ENCODE measurements at places on chromosomes 2 and 18.

- DNase-seq = no peak
These were observed 177.7 kb downstream of the INSIG2 start for GRCh38 chr2:118265873-118266455.

DNA sequence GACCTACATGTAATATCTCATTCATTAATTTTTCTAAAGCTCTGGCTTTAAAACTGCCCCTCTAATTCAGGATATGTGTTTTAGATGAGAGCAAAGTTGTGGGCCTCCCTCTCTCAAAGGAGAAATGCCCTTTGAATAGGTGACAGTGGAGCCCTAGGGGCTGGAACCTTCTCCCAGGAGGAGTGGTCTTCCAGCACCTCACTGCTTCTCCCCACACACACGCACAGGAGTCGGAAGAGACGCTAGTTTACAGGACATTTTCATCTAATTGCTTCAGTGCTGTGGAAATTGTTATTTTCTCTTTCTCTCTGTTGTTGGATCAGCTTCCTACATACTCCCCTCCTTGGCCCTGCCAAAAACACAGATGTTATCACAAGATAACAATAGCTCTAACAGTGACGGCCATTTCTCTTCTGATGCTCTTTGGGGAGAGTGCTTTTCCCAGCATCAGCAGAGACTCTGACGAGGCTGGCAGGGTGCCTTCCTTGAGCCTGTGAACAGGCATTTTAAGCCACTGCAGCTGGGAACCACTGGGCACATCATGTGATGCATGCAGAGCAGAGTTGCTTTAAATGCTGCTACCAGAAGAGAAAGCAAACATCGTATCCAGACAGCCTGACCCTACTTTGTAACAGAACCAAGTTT lies 209.4 kb upstream of the SP5 start:
- no peak for DNase-seq

- no peak for DNase-seq
These were observed 39.4 kb downstream of the EFR3B start for GRCh38 chr2:25081237-25081790.

GRCh38 chr2:181306785-181307184 lies 150.4 kb upstream of the ITGA4 start:
- DNase-seq = peak; percentile 14

DNA sequence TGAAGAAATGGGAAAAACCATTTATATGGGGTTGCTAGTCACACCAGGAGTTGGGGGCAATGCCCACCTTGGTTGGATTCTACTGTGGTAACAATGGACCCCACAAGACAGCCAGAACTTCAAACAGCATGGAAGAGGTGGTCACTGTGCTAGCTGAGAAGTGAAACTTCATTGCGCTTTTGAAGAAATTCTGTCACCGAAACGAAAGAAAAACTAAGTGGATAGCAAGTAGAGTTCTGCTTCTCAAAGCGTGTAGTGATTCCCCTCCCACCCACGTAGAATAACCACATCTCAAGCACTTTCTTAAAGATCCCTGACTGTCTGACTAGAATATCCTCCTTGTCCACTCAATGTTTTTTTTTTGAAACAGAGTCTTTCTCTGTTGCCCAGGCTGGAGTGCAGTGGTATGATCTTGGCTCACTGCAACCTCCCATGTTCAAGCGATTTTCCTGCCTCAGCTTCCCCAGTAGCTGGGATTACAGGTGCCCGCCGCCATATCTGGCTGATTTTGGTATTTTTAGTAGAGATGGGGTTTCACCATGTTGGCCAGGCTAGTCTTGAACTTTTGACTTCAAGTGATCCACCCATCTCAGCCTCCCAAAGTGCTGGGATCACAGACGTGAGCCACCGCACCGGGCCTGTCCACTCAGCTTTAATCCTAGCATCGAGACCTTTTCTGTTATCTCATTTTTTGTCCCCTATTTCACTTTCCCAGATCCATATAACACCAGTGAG lies 30.1 kb upstream of the CCL20 start:
- DNase-seq = no peak

- no peak for DNase-seq
These were observed 2.3 kb downstream of the CPS1 start for GRCh38 chr2:210558708-210559107.

DNA sequence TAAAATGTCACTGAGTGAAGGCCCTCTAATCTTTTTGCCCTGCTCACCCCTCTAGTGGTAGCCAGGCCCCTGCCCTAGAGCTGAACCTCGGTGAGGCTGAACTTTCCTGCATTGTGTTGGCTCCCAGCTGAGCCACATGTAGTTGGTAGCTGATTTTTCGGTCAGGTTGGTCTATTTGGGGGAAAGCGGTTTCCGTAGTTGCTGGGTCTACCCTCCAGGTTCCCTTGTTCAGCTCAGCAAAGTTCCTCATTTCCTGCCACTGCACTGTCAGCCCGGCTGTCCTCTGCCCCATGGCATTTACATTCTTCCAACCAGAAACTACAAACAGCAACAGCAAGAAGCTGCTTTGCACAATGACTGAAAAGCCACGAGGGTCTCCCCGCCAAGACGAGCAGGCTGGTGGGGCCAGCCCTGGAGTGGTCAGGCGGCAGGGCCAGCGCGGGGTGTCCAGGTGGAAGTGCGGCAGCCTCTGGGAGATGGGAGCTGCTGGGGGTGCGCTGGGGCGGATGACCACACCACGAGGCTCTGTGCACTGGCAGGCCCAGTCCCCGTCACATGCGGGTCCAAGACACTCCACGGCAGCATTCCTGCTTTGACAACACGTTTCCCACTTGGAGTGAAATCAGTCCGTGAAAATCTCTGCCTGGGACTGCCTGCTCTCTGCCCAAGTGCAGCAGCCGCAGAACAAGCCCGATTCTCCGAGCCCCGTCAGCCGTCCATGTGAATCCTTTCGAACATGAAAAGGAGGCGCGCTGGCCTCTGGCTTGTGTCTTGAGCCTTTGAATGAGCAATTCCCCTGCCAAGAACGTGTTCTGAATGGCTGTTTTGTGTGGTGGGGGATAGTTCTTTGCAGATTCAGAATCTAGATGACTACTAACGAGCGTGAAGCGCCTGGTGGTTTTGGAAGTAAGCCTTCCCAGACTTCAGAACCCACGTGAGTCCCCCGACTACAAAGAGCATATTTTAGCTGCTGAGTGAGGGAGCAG lies 159.4 kb downstream of the ASB1 start:
- no peak for DNase-seq

- DNase-seq = no peak
These were observed 125.7 kb upstream of the RND3 start for GRCh38 chr2:150612957-150613710.

- DNase-seq = no peak
These were observed 128.3 kb upstream of the ATP5MC3 start for GRCh38 chr2:175309799-175310198.

Data from hematopoietic multipotent progenitor cell treated with erythropoietin and hydrocortisone succinate and interleukin-3 and kit ligand, for 15 days (in vitro differentiated cells).